ENCODE measurements at places on chromosomes 3 and 15.

DNA sequence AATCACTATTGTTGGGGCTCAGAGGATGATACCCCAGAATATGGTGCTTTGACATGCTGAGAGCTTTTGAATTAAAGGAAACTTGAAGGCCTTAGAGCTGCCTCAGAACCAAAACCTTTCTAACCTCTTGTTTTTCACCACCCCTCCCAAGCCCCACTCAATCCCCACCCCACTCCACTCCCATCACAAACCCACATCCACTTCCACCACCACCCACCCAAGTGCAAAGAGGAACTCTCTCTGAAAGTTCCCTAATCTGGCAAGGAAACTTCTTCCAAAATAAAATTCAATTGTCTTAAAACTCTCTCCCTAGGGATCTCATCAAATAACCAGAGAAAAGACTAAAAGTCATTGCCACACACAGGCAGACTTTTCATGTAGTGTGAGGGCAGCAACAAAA, 301.2 kb upstream of the ARHGEF26 start:
- no peak for DNase-seq

GRCh38 chr3:121330634-121331033, 215.2 kb downstream of the POLQ start:
- no peak for DNase-seq

- no peak for DNase-seq
Observed at GRCh38 chr3:73321286-73321999, 260.0 kb downstream of the EBLN2 start.

- DNase-seq: no peak
Observed at GRCh38 chr3:72563690-72564370, 284.4 kb downstream of the SHQ1 start.

DNA sequence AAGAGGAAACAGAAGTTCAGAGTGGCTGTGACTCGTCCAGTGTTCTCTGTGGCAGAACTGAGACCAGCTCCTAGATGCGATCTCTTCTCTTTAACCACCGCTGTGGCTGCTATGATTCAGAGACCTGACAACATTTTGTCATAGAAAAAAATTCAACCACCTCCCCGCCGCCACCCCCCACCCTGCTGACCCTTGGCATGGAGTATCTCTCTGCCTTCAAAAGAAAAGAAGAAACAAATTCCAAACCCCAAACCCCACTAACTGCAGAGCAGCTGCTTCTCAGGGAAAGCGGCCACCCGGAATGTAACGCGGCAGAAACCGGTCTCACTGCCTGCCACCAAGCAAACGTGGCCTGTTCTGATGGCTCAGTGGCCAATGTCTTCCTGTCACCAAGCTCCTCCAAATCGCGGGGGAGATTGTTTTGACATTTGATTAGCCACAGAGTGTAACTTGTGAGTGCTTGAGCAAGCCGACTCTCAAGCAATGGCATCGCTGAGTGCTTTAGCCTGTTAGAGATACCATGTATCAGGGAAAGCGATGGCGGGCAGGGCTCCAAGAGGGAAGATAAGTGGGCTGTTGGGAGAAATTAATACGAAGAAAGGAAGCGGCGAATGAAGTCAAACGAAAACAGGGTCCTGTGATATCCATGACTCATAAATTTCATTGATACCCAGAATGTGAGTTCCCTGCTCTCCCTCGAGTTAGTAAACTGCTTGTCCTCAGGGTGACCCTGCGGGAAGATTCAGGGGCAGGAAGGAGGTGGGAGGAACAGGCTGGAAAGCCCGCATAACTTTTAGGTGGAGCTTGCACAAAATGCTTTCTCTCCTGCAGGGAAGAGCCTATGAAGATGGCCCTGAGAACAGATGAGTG, 44.8 kb upstream of the TLE3 start:
- no peak for DNase-seq

GRCh38 chr15:39878406-39878785, 41.7 kb downstream of the GPR176 start:
- no peak for DNase-seq
